ENCODE measurements at places on chromosomes 11 and 22. TPM values are rescaled to one million over a fixed set of nuclear protein-coding genes. Genes with fewer than 3 reads are reported as not detected.

DNA sequence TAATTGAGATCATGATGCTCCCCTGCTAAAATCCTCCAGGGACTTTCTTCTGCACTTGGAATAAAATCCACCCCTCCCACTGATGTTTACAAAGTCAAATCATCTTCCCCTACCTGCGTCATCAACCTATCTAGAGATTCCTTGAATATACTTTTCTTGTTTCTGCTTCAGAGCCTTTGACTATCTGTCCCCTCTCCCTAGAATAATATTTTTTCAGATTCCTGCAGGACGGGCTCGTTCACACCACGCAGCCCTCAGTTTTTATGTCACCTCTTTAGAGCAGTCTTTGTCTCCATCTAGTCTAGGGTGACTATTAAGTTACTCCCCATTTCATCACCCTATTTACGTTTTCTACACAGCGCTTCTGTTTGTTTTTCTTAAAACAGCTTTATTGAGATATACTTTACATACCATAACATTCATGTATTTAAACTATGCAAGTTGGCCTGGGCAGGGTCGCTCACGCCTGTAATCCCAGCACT lies 94.8 kb upstream of the SESN3 start:
- no peak for DNase-seq
- peaks cover 8% of the 10 kb centered on the region for H3K27me3 ChIP-seq
- peaks cover 24% of the 10 kb centered on the region for H3K4me1 ChIP-seq
- H3K4me3 ChIP-seq: no peak overlapping the region
- no peaks in the 10 kb centered on the region for H3K36me3 ChIP-seq

- peaks cover 5% of the 10 kb centered on the region for H3K36me3 ChIP-seq
- peak overlapping the region; percentile 8 for H3K27ac ChIP-seq
- H3K27me3 ChIP-seq: no peaks in the 10 kb centered on the region
- peaks cover 12% of the 10 kb centered on the region for H3K4me1 ChIP-seq
Observed at GRCh38 chr11:16871368-16871767, 132.9 kb downstream of the C11orf58 start.

DNA sequence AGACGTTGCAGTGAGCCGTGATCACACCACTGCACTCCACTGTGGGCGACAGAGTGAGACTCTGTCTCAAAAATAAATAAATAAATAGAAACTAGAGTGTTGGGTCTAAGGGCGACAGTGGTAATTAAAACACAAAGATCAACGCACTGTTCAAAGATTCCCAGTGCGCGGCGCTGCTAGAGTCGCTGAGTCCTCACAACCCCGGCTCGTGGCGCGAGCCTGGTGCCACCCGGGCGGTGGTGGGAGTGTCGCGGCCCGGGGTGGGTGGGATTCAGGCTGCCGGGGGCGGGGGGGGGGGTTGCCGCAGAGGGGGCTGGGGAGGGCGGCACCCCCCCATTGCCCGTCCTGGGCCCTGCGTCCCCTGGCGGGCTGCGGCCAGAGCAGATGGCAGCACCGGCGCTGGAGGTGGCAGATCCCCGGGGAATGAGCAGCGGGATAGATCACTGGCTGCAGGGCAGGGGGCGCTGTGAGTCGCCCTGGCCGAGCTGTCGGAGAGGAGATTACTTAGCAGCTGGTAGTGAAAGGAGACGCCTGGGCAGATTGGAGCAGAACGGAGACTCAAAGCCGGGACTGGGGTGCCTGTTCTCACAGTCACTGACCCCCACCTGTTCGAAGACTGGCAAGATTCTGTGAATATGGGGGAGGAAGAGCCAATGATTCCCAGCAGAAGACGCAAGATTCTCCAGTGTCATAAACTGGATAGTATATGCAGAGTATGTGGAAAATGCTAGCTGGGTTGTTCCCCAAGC lies 30.2 kb upstream of the APOBEC3A start:
- peaks cover 13% of the 10 kb centered on the region for H3K27me3 ChIP-seq
- no peak overlapping the region for H3K4me3 ChIP-seq
- no peak overlapping the region for H3K27ac ChIP-seq
- peak; percentile 85 for DNase-seq

DNA sequence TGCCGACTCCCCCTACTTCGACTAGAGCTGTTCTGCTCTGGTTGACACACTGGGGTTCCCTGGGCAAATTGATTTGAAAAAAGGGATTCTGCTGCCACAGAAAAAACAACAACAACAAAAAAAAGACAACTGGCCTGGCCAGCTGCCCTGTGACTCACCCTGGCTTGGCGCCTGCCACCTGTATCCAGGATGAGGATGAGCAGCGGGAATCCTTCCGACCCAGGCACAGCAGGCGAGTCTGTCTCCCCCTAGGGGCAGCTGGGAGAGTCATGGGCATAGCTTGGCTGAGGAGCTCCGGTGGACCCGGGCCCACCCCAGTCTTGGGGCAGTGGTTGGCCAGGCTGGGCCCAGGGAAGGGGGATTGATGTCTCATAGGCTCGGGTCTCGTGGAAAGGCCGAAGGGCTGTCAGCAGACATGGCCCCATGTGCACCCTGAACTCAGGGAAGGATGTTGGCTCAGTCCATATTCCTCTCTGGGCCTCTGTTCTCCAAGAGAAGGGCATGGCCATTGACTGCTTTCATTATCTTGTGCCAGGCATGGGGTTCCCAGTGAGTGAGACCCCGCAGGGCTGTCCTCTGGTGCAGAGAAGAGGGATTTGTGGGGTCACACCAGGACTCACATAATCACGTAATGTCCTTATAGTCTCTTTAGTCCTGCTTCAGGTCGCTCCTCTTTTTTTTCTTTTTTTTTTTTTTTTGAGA lies 10.4 kb upstream of the SUN2 start:
- H3K27ac ChIP-seq: no peak overlapping the region
- H3K4me1 ChIP-seq: peaks cover 11% of the 10 kb centered on the region
- DNase-seq: no peak
- no peaks in the 10 kb centered on the region for H3K36me3 ChIP-seq
- no peak overlapping the region for H3K4me3 ChIP-seq
- H3K27me3 ChIP-seq: no peaks in the 10 kb centered on the region

GRCh38 chr11:124415356-124415923 lies 9.2 kb downstream of the OR8B4 start:
- no peak overlapping the region for H3K4me3 ChIP-seq
- H3K27me3 ChIP-seq: peaks cover 49% of the 10 kb centered on the region
- no peak for DNase-seq
- H3K27ac ChIP-seq: no peak overlapping the region
- H3K36me3 ChIP-seq: no peaks in the 10 kb centered on the region

ALDH3B2 gene
- not detected for total RNA-seq

VEGFB gene
- 217 TPM for total RNA-seq

All from osteocyte (in vitro differentiated cells).